Pancreas (tissue), 10 donors: ENCODE measurements at places on chromosomes 2 and 18. TPM values are rescaled to one million over a fixed set of nuclear protein-coding genes. Genes with fewer than 3 reads are reported as not detected.

- no peak for DNase-seq
Observed at GRCh38 chr18:27500531-27500930, 315.4 kb upstream of the CHST9 start.

The KCTD18 gene
- 9.9 TPM for total RNA-seq

The DSG1 gene
- total RNA-seq, result not detected

DNA sequence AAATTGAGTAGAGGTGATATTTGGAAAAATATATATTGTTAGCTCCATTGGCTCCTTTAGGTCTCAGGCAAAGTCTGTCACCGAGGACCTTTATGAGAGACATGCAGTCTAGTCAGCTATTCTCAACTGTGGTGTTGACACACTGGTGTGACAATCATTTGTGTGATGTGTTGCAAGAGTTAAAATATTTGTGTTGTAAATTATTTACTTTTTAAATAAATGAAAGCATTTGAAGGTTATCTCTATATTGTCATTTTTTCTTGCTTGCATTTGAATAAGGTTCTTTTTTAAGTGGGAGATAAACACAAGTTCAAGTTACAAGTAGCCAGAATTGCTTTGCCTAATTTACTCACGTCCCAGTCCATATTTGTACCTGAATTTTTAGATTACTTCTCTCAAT is 4.3 kb downstream of the REL start:
- no peak for DNase-seq

GRCh38 chr2:220781622-220782241 is 790.4 kb downstream of the EPHA4 start:
- DNase-seq, result no peak

GRCh38 chr2:73917696-73918207 is 8.9 kb upstream of the DGUOK start:
- DNase-seq, result no peak

GRCh38 chr2:117537032-117537431 is 277.5 kb upstream of the DDX18 start:
- DNase-seq, result no peak

The FAM136A gene
- total RNA-seq, result 23.7 TPM

- DNase-seq, result no peak
Observed at GRCh38 chr18:10559553-10560451, 34.0 kb downstream of the NAPG start.

- DNase-seq, result no peak
Observed at GRCh38 chr2:50489092-50489491, 542.8 kb downstream of the NRXN1 start.

GRCh38 chr2:120678251-120678650 is 57.4 kb upstream of the GLI2 start:
- DNase-seq, result no peak
